ENCODE measurements at places on chromosomes 12 and 14.

DNA sequence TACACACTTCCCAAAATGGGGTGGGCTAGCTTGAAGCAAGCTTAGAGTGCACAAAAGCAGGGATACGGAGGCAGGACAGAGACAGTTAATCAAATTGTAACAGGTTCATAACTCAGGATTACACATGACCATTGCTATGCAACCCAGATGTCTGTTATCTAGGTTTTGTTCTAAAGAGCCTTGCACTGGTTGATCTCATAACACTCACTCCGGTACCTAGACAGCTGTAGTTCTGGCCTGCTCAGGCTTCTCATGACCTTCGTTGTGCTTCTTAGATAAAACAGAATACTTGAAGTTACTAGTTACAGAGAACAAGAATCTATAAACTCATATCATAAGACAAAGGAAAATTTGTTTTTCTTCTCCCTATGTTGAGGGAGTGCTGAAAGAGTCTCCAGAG, 983.4 kb downstream of the TMEM121 start:
- no peak for DNase-seq

GRCh38 chr12:3560295-3560620, 69.3 kb downstream of the PRMT8 start:
- no peak for DNase-seq

GRCh38 chr12:27468241-27468640, 21.7 kb downstream of the SMCO2 start:
- no peak for DNase-seq

- no peak for DNase-seq
These were observed 18.6 kb upstream of the MDM1 start for GRCh38 chr12:68350753-68351152.

DNA sequence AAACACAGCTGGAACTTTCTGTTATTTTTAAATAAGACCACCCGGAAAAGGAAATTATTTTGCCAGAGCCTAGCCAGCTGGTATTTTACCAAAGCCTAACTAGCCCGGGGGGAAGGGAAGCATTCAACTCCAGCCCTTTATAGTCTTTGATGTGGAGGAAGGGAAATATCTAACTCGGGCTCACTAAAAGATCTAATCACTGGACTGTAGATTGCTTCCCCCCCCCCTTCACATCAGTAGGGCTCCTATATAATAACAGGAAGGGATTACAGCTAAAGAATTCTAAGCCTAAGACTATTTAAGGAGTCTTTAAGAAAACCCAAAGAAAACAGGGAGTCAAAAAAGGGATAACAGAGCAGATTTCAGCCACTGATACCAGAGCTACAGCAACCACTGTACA, 431.1 kb downstream of the KCNH5 start:
- no peak for DNase-seq

All from stimulated activated CD4-positive, alpha-beta T cell treated with anti-CD3 and anti-CD28 coated beads, Interleukin-4, amount 100 ng/mL, for 48 hours (primary cell).